Naive B cell (primary cell): ENCODE measurements at places on chromosomes 1 and 21. TPM values are rescaled to one million over a fixed set of nuclear protein-coding genes. Genes with fewer than 3 reads are reported as not detected.
A peak's percentile ranks its signal among the peaks of the same experiment; 100 is the strongest.

DNA sequence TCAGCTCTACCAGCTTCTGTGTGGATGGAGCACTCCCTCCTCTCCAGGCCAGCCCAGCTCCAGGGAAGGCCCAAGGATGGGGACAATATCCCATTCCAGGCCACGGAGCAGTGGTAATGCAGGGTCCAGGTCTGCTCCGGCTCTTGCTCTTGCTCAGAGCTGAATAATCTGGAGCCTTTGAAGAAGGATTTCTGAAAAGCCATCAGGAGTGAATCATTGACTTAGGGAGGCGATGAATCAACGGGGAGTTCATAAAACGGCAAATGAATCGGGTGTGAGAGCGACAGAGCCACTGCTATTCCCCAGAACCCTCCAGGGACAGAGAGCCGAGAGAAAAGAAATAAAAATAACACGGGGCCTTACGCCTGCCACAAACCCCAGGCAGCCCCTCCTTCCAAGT, 7.7 kb downstream of the POU3F1 start:
- no peak for DNase-seq

Gene GPATCH4
- 16.6 TPM for polyA plus RNA-seq

- DNase-seq, result peak; percentile 59
Observed at GRCh38 chr1:44036409-44037139, 5.3 kb upstream of the SLC6A9 start.

Gene PRDM16
- polyA plus RNA-seq, result not detected

Gene ZFP69
- polyA plus RNA-seq, result not detected

DNA sequence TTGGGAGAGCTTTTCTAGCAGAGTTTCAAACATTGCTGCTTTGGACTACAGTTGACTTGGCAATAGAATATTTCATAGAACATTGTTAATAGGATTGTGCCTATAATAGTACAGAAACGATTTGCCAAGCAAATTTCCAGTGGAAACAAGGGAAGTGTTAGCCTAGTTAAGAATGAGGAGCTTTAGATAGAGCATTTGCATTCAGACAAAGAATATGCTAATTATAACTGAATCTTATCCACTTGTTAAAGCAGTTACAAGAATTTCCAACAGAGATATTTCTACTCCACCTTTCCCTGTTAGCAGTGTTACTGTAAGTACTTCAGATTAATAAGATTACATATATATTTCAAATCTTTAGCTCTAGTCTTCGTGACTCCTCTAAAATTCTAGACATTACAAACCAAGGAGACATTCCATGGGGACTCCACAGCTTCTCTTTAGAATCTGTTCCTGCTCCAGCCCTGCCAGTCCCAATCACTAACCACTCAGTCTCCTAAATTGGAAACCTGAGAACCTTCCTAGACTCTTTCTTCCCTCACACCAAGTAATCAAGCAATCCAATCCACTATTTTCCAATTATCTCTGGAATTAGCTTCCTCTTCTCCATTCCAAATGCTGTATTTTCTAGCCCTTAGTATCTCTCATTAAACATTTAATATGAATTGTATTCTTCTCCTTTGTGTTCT, 141.8 kb upstream of the PBX1 start:
- DNase-seq, result no peak

Gene LHX8
- polyA plus RNA-seq, result not detected

DNA sequence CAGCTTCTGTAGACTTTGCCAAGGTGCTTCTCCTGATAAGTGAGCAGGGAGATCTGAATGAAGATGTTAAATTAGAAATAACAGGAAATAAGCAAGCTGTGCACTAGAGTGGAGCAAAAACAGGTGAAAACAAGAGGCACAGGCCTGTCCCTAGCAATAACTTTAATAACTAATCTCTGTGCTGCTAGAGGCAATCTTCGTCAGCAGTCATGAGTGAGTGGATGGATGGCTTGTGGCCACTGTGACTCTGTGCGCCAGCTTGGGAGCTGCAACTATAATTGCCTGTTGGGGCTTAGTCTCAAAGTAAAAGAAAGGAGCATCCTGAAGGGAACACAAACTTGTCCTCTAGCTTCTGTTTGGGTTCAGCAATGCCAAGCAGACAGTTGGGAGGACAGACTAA, 240.3 kb downstream of the HHIPL2 start:
- DNase-seq, result no peak

DNA sequence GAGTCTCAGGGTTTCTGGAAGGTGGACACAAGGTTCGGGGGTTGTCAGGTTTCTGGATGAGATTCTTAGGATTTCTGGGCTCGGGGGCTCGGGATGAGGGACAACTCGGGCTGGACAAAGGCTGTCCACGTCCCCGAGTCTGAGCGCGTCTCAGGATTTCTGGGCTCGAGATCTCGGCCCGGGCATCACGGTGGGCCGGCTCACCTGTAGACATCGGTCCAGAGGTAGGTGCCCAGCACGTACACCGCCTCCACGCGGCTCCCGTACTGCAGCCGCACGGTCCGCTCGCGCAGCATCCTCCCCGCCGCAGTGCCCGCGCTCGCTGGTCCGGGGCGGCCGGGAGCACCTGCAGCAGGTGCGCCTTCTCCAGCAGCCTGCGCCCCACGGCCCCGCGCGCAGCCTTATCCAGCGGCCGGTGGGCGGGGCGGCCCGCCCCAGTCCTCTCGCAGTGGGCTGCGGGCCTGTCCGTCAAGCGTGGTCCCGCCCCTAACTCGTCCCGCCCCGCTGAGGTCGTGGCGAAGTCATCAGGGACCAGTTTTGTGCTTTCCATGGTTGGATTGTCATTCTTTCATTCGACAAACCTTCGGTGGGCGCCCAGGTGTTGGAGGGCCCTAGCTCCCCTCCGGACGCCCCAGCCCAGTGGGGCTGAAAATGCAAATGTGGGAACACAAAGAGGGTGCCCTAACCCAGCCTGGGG, at the start of gene PADI2:
Gene PADI2, minus strand, starts transcription at position 376 of the 697 bp plus-strand sequence. Its CDS starts 80 bp downstream, at position 296.
- peak; percentile 41 for DNase-seq

Gene MYBPHL
- polyA plus RNA-seq, result not detected

- DNase-seq, result no peak
Observed at GRCh38 chr1:6445062-6445763, 20.6 kb downstream of the ESPN start.

- no peak for DNase-seq
Observed at GRCh38 chr1:191888996-191889622, 269.2 kb upstream of the RGS18 start.

- no peak for DNase-seq
Observed at GRCh38 chr1:167052389-167052788, 37.8 kb downstream of the GPA33 start.

Gene CDK11B
- 17.5 TPM for polyA plus RNA-seq

Gene SH2D5
- polyA plus RNA-seq, result not detected

Gene SEC16B
- polyA plus RNA-seq, result not detected

Gene CD247
- 2.6 TPM for polyA plus RNA-seq

- no peak for DNase-seq
Observed at GRCh38 chr1:27589441-27589840, 14.5 kb downstream of the AHDC1 start.

DNA sequence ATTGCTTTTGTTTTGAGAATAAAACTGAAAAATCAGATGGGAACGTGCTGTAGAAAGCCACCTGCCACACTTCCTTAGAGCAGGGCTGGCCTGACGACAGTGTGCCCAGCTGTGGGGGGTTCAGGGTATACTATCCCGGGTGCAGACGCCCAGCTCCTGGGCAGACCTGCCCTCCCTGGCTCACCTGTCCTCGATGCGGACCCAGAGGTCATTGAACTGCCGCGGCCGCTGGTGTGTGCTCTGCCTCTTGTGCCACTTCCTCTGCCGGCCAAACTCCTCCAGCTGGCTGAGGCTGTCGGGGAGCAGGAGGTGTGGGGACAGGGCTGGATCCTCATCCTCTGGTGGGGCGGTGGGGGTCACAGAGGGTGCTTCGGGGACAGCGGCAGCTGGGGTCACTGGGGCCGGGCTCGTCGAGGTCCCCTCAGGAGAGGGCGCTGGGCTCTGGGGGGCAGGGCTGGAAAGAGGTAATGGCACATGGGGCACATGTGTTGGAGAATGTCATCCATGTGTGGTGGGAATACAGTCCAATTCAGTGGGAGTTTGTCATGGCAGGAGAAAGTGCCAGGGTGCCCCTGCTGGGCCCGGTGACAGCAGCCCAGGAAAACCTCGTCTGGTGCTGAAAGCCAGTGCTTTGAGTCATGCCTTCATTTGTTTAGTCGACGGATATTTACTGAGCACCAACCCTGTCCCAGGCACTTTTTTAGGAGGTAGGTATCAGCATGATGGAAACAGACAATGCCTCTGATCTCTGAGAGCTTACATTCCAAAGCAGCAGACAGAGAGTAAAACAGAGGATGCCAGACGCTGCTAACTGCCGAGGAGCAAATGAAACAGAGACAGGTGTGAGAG, 222.0 kb downstream of the TRABD2B start:
- DNase-seq, result no peak

GRCh38 chr1:89911191-89911991, 83.5 kb upstream of the ZNF326 start:
- DNase-seq, result no peak

DNA sequence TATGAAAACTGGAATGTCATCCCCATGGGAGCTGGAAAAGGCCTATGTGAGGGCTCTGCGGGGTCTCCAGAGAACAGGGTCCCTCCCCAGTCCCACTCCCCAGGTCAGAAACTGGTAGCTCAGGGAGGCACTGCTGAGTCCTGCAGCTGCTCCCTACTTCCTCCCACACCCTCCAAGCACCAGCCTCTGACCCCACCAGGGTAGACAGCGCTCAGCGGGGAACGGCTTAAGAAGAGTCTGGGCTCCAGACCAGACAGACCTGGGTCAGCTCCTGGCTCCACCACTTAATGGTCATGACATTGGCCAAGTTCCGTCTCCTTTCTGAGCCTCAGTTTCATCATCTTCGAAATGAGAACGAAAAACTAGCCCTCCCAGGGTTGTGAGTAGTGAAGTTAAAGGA, 7.2 kb downstream of the LRP8 start:
- DNase-seq, result no peak

Gene TMEM82
- not detected for polyA plus RNA-seq

- DNase-seq, result no peak
Observed at GRCh38 chr1:176391621-176392020, 71.4 kb upstream of the PAPPA2 start.
